ENCODE measurements at places on chromosomes 13 and 19.

GRCh38 chr13:102147353-102147752 lies 254.5 kb downstream of the FGF14 start:
- DNase-seq: no peak

DNA sequence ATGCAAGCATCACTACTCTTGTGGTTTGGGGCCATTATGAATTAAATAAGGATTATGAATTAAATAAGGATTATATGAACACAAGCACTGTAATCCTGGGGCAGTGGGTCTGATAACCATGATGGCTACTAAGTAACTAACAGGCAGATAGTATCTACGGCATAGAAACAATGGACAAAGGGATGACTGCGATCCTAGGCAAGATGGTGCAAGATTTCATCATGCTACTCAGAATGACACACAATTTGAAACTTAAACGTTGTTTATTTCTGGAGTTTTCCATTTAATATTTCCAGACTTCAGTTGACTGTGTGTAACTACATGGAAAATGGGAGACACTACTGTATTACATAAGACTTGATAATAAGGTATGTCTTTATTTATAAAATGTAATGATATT lies 15.1 kb downstream of the KCNRG start:
- no peak for DNase-seq

GRCh38 chr19:4492337-4493103 lies 20.4 kb downstream of the HDGFL2 start:
- DNase-seq: no peak

GRCh38 chr19:20349206-20349605 lies 182.2 kb downstream of the ZNF486 start:
- no peak for DNase-seq

GRCh38 chr19:645912-646778 lies 6.5 kb downstream of the FGF22 start:
- no peak for DNase-seq

- DNase-seq: no peak
Measured at GRCh38 chr13:99124794-99125316, 75.8 kb upstream of the UBAC2 start.

GRCh38 chr13:77619655-77620054 lies 77.8 kb upstream of the SLAIN1 start:
- no peak for DNase-seq

GRCh38 chr19:4660181-4660791 lies 9.9 kb downstream of the MYDGF start:
- DNase-seq: no peak

Measured in iPS DF 6.9 (cell line).